Common myeloid progenitor, CD34-positive (primary cell): ENCODE measurements at places on chromosomes 13 and 19.

DNA sequence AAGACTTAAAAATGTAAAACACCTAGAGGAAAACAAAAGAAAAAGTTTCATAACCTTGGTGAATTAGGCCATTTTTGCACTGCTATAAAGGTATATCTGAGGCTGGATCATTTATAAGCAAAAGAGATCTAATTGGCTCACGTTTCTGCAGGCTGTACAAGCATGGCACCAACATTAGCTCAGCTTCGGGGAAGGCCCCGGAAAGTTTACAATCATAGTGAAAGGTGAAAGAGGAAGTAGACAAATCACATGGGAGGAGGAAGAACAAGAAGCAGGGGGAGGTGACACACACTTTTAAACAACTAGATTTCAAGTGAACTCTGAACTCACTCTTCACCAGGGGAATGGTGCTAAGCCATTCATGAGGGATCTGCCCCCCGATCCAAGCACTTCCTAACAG lies 1358.5 kb upstream of the PCDH9 start:
- DNase-seq, result peak; percentile 1

DNA sequence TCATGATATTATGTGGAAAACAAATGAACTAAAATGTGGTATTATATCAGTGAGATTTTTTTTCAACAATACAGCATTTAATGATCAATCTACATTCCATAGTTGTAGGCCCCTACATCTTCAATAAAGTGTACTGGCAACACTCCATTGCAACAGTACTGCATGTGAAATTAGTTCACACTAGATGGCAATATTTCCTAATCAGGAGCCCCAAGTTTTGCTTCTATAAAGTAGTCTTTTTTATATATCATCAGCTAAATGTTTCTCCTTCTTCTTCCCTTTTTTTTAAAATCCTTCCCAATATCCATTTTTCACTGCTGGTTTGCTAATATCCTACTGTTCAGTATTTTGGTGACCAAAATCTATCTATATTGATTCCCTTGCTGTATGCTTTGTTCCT lies 528.3 kb upstream of the ATXN8OS start:
- DNase-seq, result peak; percentile 13

- peak; percentile 40 for DNase-seq
Observed at GRCh38 chr13:60118696-60119400, 44.9 kb downstream of the DIAPH3 start.

GRCh38 chr19:11261971-11262839 lies at the start of gene DOCK6:
Gene DOCK6, minus strand, starts transcription at chr19:11262524. Its CDS starts 84 bp downstream, at chr19:11262440.
- no peak for DNase-seq

- DNase-seq, result peak; percentile 62
Observed at GRCh38 chr19:49677231-49677900, at the start of gene PRMT1. Gene PRMT1, plus strand, starts transcription at chr19:49677271. Its CDS starts 10 bp downstream, at chr19:49677281.

GRCh38 chr13:64540976-64541375 lies 2689.2 kb downstream of the PCDH9 start:
- DNase-seq, result no peak

GRCh38 chr19:39449116-39449797 lies 3.9 kb downstream of the SUPT5H start:
- no peak for DNase-seq

- no peak for DNase-seq
Observed at GRCh38 chr13:91383836-91384235, 14.6 kb upstream of the GPC5 start.

GRCh38 chr19:55251341-55252081 lies 7.3 kb downstream of the PPP6R1 start:
- DNase-seq, result peak; percentile 97

DNA sequence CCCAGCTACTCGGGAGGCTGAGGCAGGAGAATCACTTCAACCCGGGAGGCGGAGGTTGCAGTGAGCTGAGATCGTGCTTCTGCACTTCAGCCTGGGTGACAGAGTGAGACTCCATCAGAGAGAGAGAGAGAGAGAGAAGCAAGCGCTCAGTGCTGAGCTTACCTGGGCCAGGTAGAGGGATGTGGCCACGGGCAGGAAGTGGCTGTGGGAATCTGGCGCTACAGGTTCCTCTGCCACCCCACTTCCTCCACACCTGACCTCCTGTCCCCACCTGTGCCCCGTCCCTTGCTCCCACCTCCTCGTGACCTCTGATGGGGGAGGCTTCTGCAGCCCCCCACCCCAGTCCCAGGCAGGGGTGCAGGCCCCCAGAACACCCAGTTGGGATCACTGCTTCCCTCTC lies 1.0 kb upstream of the NCCRP1 start:
- no peak for DNase-seq

GRCh38 chr19:3482507-3483225 lies 575 bp downstream of the SMIM44 start:
- DNase-seq, result no peak

DNA sequence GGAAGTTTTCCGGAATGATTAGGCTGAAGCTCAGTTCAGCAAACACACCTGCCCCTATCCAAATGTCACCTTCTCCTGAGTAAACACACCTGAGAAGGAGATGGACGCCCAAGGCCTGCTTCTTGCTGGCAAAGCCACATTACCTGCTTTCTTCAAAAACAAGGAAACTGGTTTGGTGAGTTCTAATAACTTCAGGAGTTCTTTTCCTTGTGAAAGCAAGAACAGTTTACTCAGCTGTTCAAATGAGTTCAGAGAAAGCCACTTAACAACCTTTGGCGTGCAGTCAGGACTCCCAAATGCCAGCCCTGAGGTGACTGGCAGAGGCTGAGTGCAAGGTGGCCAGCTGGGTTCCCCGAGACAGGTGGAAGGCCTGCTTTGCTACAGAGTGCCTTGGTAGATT lies 160.5 kb downstream of the STK24 start:
- no peak for DNase-seq

DNA sequence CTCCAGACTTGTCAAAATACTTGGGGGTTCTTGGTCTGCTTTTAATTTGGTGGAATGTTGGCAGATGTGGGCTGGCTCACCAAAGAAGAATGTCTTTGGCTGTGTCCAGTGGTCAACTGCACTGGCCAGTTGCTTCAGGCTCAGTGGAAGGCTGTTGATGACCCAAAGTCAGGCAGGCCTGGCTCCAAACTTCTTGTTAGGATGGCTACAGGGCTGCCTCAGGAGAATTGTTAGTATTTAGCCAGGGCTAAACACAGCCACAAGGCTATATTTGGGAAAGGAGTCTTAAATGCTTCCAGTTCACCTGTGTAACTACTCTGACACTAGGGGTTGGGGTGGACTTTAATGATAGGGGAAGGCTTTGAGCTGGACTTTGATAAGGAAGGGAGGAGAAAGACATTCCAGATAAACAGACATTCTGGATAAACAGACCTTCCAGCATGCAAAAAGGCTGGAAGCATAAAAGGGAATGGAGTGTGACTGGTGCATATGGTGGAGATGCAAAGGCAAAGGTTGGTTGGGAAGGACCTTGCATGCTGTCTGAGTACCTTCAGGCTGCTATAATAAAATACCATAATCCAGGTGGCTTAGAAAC lies 116.8 kb downstream of the FOXO1 start:
- no peak for DNase-seq

GRCh38 chr19:48674921-48675824 lies 2.4 kb upstream of the NTN5 start:
- DNase-seq, result peak; percentile 72

GRCh38 chr13:29935309-29935981 lies 85.0 kb upstream of the UBL3 start:
- peak; percentile 77 for DNase-seq

GRCh38 chr13:114011226-114011625 lies 37.4 kb upstream of the C13orf46 start:
- no peak for DNase-seq

GRCh38 chr19:16367261-16367683 lies 42.6 kb downstream of the KLF2 start:
- peak; percentile 92 for DNase-seq

- DNase-seq, result no peak
Observed at GRCh38 chr13:105598529-105598928, 936.9 kb downstream of the EFNB2 start.

GRCh38 chr19:50272263-50272897 lies 56.8 kb downstream of the KCNC3 start:
- DNase-seq, result no peak

- DNase-seq, result no peak
Observed at GRCh38 chr19:13057744-13058143, 44.9 kb downstream of the LYL1 start.

GRCh38 chr19:21848706-21849105 lies 12.7 kb upstream of the ZNF43 start:
- no peak for DNase-seq

- DNase-seq, result no peak
Observed at GRCh38 chr19:33507021-33507956, 14.3 kb downstream of the PEPD start.

GRCh38 chr13:74299721-74300120 lies 165.5 kb upstream of the KLF12 start:
- DNase-seq, result peak; percentile 22

- DNase-seq, result no peak
Observed at GRCh38 chr13:97366172-97366688, 67.7 kb upstream of the RAP2A start.

DNA sequence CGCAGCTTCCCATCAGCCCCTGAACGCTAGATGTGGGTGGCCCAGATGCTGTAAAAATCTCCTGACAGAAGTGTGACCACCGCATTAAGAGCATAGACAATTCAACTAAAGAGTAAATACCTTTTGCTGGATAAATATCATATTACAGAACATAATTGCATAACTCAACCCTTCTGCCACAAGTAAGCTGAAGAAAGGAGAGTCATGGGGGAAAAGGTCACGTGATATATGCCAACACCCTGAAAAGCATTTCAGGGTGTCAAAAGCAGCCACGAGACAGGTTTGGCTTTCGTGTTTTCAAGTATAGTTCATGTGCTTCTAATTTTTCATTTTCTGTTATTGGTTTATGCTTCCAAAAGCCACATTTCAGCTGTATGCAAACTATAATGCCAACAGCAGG lies 71.3 kb downstream of the LHFPL6 start:
- DNase-seq, result no peak

- DNase-seq, result no peak
Observed at GRCh38 chr19:2729943-2730818, 9.0 kb upstream of the DIRAS1 start.

- no peak for DNase-seq
Observed at GRCh38 chr19:29665826-29666577, 741 bp downstream of the PLEKHF1 start.

- no peak for DNase-seq
Observed at GRCh38 chr13:54241719-54242118, 1213.1 kb downstream of the OLFM4 start.

DNA sequence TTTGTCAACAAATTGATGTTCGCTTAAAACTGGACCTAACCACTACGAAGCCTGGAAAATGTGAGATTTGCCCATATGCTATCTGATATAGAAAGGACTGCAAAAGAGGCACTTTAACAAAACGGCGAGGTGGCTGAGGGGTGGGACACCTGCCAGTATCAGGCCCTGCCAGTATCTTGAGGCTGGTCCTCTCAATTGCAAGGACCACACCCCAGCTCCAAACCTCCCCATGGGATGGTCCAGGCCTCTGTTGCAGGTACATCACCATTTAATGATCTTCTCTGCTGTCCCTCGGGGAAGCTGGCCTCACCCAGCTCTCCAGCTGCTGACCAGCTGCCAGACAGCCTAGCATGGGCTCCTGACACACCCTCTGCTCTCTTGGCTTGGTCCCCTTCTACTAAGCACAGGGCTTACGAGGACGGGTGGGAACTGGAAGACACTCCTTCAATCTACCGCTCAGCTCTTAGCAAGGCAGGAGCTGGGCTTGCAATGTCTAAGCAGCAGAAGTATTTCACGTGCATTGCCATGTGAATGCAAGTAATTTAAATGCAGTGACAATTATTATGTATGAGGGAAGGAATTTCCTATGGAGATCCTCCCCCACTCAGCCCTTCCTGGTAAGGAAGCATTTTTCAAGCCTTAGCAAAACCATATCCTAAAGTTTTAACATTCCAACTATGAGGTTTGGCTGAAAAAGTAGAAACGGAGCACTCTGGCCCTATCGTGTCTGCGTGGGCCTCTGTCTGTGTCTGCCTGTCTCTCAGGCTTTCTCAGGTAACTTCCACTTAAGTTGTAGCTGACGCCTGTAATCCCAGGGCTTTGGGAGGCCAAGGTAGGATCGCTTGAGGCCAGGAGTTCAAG lies 63.9 kb downstream of the LATS2 start:
- DNase-seq, result no peak

- no peak for DNase-seq
Observed at GRCh38 chr19:7469669-7470285, 19.1 kb downstream of the PEX11G start.

DNA sequence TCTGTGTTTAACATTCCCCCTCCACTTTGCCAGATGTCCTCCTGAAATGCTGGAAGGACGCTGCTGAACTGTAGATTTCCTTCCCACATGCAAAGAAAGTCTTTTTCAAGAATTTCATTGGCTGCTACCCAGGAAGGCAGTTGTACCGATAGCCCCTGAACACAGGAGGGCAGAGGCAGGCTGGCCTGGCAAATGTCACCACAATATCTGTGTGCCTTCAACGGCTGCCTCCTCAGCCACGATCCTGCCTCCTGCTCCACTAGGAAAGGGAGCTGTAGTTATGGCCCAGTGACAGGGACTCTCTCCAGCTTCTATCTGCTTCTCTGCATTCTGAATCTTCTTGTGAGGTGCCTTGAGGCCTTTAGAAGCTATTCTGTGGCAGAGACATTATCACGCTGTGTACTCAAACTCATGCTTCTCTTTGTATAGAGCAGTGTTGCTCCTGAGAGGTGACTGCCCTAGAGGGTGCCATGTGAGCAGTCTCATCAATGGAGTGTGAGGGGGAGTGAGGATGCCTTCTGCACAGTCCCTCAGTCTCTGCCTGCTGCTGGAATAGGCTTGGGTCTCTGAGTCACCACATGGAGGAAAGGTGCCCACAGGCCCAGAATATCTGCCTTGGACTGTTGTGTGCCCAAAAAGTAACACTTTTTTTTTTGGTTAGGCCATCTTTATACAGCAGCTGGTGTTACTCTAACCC lies 279.8 kb downstream of the DNAJC15 start:
- DNase-seq, result peak; percentile 82

DNA sequence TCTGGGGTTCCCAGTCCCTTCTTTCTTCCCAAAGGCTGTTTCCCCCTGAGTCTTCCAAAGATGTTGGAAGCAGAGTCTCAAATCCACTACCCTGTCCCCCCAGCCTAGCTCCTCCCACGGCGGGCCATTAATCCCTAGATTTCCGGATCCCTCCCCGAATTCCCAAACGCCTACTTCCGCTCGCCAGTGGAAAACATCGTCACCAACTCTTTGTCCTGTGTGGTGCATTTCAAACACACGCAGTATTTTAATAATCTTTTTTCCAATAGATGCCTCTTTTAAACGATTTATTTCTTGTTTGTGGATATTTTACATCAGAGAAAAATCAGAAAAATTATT lies 610 bp downstream of the ZNF791 start:
- DNase-seq, result no peak

DNA sequence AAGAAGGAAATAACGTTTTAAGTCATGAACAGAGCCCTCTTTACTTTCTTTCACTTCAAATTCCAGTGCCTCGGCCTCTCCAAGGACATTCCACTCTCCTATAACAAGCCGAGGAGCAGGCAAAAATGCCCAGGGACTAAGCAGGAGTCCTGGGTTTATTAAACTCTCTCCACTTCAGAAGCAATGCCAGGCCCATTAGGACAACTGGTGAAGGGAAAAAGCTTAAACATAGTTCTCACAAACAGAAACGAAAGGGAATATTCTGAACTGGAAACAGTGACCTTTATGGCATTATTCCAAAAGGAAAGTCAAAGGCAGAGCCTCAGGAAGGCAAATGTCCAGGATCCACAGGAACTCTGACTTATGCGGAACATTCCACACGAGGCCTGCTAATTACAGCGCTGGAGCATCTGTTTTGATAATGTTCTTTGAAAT lies 30.9 kb upstream of the MED4 start:
- DNase-seq, result no peak
